ENCODE measurements at places on chromosomes 3 and 15.

DNA sequence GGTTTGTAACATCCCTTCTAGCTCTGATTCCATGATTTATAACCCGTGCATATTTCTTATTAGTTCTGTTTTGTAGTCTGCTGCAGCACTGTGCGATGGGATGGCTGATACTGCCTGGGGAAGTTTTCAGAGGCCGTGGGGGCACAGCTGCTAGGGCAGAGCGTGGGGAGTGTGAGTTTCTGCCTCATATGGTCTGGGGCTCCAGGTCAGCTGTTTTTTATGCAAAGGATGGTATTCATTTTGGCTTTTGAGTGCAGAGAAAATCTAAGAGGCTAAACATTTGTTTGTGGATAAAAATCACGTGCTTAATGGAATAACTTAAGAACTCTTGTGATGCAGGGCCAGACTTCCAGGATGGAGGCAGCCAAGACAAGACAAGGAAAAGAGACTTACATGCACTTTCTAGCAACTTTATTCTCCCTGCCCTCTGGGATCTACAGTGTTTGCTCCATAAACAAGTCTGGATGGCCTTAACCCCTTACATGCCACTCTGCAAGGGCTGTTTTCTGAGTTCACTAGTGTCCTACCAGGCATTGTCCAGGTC is 45.5 kb upstream of the CFAP161 start:
- DNase-seq: no peak

DNA sequence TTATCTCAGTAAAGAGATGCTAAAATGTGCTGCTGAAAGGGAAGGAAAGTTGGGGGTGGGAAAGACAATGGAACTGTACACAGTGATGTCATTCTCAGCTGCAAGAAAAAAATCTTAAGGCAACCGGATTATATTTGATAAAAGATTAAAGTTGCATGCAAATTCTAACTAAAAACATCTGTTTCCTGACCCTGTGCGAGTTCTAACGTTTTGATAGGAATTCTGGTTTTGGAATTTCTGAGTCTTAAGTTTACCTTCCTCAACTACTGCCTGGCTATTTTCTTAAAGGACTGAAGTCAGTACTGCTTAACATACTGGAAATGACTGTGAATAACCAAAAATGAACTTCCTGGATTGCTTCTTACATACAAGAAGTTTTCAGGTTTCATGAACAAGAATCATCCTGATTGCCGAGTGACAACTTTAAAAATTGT is 115.5 kb downstream of the SLC25A26 start:
- DNase-seq: no peak

DNA sequence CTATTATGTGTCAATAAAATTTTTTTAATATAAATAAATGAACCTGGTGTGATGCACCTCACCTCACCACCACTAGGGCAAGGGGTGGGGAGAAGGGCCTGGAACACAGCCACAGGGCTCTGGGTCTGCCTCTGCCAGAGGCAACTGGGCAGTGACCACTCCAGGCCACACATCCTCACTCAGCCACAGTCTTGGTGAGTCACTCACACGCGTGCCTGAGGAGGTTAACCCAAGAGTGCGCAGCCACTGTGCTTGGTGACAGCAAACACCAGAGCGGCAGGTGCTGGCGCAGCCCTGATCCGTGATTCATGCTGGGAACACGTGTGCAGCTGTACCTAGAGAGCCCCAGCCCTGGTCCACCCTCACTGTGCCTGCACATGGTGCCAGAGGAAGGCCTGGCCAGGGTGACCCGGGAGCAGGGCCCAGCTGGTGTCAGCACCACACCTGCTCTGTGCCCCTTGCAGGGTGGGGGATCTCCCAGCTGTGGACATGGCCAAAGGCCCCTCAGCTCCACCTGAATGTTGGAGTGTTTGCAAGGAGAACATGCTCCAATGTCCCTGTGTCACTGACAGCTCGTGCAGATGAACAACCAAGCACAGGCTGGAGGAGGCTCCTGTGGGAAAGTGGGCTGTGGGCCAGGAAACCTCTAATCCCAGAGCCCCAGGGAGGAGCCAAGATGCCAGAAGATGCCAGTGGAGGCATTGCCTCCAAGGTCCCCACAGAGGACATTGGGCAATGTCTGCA is 2.1 kb downstream of the SLC41A3 start:
- DNase-seq: peak; percentile 69

DNA sequence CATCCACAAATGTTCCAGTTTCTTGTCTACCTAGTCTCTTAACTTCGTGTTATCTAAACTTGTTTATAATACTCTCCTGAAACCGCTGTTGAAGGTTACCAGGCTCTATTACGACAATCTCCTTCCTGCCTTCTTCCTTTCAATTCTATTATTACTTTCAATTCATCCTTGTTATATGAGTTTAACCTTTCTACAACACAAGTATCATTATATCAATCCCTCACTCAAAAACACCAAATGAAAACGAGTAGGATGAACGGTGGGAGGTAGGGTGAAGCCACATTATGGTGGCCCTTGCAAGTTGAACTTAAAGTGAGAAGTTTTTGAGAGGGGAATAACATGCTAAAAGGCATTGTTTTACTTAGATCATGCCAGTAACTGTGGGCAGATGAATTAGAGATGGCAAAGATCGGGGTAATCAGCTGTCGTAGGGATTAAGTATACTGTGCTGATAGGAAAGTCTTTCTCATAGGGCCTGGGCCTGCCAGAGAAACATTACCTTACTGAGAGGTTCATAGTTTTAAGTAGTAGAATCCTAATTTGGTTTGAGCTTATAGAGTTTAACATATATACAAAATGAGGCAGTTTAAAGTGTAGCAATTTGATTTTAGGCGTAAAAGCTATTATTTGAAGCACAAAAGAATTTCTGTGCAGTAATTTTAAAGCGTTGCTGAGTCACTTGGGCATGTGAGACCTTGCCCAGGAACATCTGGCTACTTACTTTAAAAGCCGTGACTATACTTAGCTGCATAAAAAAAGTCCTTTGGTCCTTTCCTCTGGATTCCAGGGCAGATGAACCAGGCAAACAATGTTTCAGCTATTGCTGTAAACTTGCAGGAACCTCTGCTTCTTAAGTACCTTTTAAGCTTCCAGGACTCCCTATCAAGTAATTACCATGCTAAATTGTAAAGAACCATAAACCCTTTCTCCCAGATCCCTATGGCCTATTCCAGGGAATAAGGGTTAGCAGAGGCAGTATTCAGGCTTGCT is 3.3 kb upstream of the CEP97 start:
- no peak for DNase-seq

DNA sequence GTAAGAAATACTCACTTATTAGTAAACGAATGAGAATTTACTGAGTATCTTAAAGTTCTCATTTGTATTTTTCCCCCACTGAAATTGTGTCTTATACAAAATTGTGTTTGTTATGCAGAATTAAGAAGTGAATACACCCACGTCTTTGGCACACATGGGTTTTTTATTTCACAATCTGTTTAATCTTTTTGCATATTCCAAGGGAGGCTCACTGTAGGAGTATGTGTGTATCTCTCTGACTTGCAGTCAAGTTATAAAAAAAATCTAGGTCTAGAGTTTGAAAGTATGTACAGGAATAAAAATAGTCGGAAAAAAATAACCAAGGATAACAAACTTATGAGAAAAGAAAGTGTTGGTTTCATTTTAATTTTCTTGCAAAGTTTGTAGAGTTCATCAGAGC is 255.2 kb downstream of the PDCD6IP start:
- DNase-seq: no peak

Measured in A172 (cell line).